ENCODE measurements at places on chromosomes 16 and 17. TPM values are rescaled to one million over a fixed set of nuclear protein-coding genes. Genes with fewer than 3 reads are reported as not detected.

Gene FAM171A2
- total RNA-seq = 0.72 TPM

GRCh38 chr17:51725185-51725584 is 433.3 kb downstream of the CA10 start:
- no peaks in the 10 kb centered on the region for H3K27me3 ChIP-seq
- H3K27ac ChIP-seq = no peak overlapping the region
- DNase-seq = no peak
- H3K4me3 ChIP-seq = no peak overlapping the region
- no peaks in the 10 kb centered on the region for H3K4me1 ChIP-seq

Gene SLC35G6
- total RNA-seq = not detected

DNA sequence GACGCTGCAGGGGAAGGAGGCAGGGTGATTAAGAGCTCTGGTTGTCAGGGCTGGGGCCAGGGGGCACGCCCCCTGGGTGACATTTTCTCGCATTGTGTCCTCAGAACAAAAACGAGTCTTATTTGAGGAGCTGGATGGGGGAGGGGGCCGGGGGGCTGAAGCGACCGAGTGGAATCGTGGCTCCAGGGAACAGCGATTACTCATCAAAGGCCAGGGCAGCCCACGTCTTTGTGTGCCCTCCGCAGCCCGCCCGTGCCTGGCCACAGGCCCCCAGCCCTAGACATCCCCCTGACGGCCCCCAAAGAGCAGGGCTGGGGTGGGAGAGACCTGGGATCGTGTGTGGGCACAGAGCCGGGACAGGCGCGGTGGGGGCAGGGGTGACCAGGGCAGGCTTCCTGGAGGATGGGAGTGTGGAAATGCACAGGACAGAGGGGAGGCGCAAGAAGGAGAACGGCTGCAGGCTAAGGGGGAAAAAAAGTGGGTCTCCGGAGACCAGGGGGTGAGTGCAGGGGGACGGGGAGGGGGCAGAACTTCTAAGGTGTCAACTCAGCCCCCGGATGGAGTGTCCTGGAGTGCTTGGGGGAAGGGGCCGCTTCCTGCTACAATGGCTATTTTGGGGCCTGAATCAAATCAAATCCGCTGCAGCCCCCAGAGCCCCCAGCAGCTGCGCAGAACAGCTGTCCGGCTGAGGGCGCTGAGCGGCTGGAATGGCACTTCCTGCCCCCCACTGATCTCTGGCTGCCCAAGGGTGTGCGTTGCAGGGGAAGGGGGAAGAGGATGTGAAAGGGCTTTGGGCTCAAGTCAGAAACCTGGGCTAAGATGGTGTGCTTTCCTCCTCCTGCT is 24.0 kb upstream of the PHB1 start:
- peaks cover 11% of the 10 kb centered on the region for H3K27me3 ChIP-seq
- H3K4me1 ChIP-seq = no peaks in the 10 kb centered on the region
- no peak for DNase-seq
- H3K4me3 ChIP-seq = no peak overlapping the region

DNA sequence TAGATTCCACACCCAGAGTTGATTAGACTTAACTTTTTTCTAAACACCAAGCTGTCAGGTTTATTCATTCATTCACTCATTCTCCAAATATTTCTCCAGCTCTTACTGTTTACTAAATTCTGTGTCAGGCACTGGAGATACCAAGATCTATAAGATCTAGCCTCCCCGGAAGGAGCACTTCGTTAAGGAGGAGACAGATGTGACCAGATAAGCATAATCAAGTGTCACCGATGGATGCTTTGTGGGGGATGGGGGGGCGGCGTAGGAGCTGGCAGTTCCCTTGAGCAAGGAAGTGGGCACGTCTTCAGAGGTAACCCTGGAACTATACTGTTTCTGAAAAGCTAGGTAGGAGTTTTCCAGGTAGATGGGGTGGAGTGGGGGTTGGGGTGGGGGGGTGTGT is 3.8 kb upstream of the RPL26 start:
- DNase-seq = no peak
- H3K27ac ChIP-seq = no peak overlapping the region
- H3K4me3 ChIP-seq = no peak overlapping the region
- no peaks in the 10 kb centered on the region for H3K27me3 ChIP-seq
- peaks cover 6% of the 10 kb centered on the region for H3K4me1 ChIP-seq

DNA sequence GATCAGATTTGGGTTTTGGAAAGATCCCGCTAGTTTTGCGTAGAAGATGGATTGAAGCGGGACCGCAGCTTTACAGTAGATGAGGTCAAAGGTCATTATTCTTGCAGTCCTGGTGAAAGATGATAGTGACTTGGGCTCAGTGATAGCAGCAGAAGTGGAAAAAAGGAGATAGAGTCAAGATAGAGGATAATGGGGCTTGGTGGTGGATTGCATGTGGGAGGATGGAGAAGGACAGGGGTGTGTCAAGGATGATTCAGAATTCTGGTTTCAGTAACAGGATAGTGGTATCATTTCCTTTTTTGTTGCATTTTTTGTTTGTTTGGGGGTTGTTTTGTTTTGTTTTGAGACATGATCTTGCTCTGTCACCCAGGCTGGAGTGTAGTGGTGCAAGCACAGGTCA is 28.7 kb downstream of the CHD9NB start:
- no peak overlapping the region for H3K4me3 ChIP-seq
- no peaks in the 10 kb centered on the region for H3K36me3 ChIP-seq
- no peaks in the 10 kb centered on the region for H3K4me1 ChIP-seq

Gene HP
- total RNA-seq = 5.7 TPM

DNA sequence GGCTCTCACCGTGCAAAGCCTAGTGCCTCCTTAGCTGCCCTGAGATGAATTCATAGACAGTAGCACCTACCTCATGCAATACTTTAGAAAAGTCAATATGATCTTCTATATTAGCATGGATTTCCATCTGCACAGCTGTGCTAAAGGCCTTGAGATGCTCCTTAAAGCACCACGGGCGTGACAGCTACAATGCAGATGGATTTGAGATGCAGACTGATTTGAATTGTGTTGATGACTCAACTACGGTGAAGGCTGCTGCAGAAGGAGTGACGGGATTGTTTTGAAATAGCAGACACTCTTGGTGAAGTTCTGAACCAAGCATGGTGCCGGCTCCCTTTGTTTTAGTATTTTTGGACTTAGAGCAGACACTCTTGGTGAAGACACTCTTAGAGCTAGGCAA is 88.2 kb downstream of the SPECC1 start:
- no peaks in the 10 kb centered on the region for H3K27me3 ChIP-seq
- no peak overlapping the region for H3K4me3 ChIP-seq
- H3K27ac ChIP-seq = no peak overlapping the region

Gene MED1
- total RNA-seq = 29.1 TPM

GRCh38 chr17:74513987-74514631 is 17.2 kb downstream of the CD300LB start:
- no peaks in the 10 kb centered on the region for H3K36me3 ChIP-seq
- H3K4me1 ChIP-seq = no peaks in the 10 kb centered on the region
- no peak for DNase-seq
- no peak overlapping the region for H3K4me3 ChIP-seq
- peaks cover 3% of the 10 kb centered on the region for H3K27me3 ChIP-seq
- H3K27ac ChIP-seq = no peak overlapping the region

- H3K4me3 ChIP-seq = no peak overlapping the region
- DNase-seq = no peak
- H3K4me1 ChIP-seq = peaks cover 5% of the 10 kb centered on the region
- no peaks in the 10 kb centered on the region for H3K36me3 ChIP-seq
- H3K27me3 ChIP-seq = no peaks in the 10 kb centered on the region
Observed at GRCh38 chr17:48095611-48096010, 5.7 kb downstream of the CBX1 start.

GRCh38 chr16:31224092-31224955 is 7.4 kb upstream of the PYDC1 start:
- H3K27me3 ChIP-seq = no peaks in the 10 kb centered on the region
- H3K36me3 ChIP-seq = no peaks in the 10 kb centered on the region
- H3K4me1 ChIP-seq = no peaks in the 10 kb centered on the region
- H3K4me3 ChIP-seq = no peak overlapping the region
- no peak for DNase-seq

DNA sequence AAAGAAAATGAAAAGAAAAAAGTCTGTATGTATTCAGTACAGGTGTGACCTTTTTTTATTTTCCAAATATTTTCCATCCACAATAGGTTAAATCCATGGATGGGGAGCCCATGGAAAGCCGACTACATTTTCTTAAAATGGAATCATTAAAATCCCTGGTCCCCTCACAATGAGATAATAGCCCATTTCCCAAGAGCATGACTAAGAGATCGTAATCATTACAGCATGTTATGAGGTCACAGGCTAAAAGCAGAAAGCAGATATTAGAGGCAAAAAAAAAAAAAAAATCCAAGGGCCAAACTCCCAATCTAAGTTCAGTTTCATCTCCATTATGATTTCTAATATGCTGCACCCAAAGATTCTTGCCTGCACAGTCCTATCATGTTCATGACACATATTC is 44.7 kb downstream of the CYTH1 start:
- peaks cover 12% of the 10 kb centered on the region for H3K4me1 ChIP-seq
- DNase-seq = no peak
- H3K27me3 ChIP-seq = no peaks in the 10 kb centered on the region
- H3K36me3 ChIP-seq = no peaks in the 10 kb centered on the region
- no peak overlapping the region for H3K4me3 ChIP-seq
- H3K27ac ChIP-seq = peak overlapping the region; percentile 90

Gene KRTAP9-4
- total RNA-seq = not detected

Gene ZNF423
- total RNA-seq = 7.3 TPM

Gene NPIPB6
- total RNA-seq = 1.2 TPM

Gene IRX6
- total RNA-seq = not detected

GRCh38 chr17:9342225-9342624 is 233.4 kb downstream of the STX8 start:
- no peak for DNase-seq
- H3K4me3 ChIP-seq = no peak overlapping the region
- H3K27me3 ChIP-seq = no peaks in the 10 kb centered on the region
- H3K27ac ChIP-seq = no peak overlapping the region
- no peaks in the 10 kb centered on the region for H3K4me1 ChIP-seq

- H3K4me1 ChIP-seq = no peaks in the 10 kb centered on the region
- H3K27me3 ChIP-seq = no peaks in the 10 kb centered on the region
- peak overlapping the region; percentile 48 for H3K4me3 ChIP-seq
- H3K36me3 ChIP-seq = peaks cover 8% of the 10 kb centered on the region
Observed at GRCh38 chr16:71288570-71288889, 672 bp downstream of the CMTR2 start.

DNA sequence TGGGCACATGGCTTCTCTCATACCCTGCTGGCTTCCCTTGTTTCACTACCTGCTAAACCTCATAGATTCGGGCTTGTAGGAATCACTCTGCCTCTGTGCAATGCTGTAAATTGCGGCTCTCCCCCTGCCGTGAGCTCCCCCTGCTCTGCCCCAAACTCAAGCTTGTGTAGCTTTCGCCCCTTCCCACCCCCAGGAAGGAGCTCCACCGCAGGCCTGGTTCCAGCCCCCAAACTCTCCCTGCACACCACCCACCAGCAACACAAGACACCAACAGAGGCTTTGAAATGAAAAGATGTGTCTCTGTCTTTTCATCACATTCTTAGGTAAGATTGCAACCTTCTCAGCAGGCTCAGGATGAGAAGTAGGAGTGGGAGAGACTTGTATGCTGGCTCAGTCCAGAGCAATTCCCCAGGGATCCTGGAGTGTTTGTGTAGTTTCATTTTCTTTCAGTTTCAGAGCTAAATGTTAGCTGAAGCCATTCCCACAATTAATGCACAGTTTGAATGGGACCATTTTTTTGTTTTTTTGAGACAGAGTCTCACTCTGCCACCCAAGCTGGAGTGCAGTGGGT is 14.2 kb downstream of the CX3CL1 start:
- H3K4me1 ChIP-seq = peaks cover 11% of the 10 kb centered on the region
- no peak for DNase-seq
- no peak overlapping the region for H3K27ac ChIP-seq

Gene FBF1
- total RNA-seq = 3.2 TPM

DNA sequence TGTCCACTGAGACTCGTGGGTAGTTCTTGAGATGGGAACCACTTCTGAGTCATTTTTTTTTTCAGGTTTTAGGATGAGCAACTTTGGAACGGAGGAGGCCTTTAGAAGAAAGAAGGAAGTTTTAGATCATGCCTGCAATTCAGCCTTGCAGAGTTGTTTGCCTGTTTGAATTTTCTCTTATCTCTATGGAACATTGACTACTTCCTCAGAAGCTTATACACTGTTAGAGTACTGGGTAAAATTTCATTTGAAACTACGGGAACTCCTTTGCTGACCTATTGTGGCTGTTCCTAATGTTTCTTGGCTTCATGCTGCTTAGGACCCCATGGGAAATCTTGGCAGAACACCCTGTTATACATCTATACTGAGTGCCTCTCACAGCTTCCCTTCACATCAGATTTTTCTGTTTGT is 70.8 kb downstream of the MAP2K6 start:
- DNase-seq = no peak
- peak overlapping the region; percentile 28 for H3K27ac ChIP-seq
- no peak overlapping the region for H3K4me3 ChIP-seq

GRCh38 chr17:58249270-58250133 is 11.1 kb downstream of the LPO start:
- H3K4me3 ChIP-seq = peak overlapping the region; percentile 37
- H3K4me1 ChIP-seq = peaks cover 7% of the 10 kb centered on the region
- no peak overlapping the region for H3K27ac ChIP-seq
- peak; percentile 67 for DNase-seq

DNA sequence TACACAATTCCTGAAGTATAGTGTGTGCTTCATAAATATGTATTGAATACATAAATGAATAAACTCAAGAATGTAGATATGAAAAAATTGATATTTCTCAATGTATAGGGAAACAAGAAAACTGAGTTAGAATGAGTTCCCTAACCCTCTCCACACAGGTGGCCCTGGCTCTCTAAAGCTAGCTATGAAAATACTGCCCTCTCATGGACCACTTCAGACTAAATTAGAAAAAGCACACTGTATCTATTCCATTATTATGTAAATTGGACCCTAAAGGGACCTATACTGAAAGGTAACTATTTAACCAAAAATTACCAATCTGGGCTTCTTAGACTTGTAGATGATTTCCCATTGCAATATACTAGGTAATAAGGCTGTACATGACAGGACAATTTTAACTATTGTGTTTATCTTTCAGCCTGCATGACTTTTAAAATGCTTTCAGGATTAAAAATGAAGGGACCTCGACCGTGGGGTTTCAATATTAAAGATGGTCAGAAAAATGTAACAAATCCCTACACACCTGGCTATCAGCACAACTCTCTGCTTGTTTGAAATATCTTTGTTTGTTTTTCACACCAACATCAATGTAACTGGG is 672.5 kb upstream of the KIF2B start:
- H3K27me3 ChIP-seq = no peaks in the 10 kb centered on the region
- H3K27ac ChIP-seq = no peak overlapping the region
- no peak for DNase-seq
- no peaks in the 10 kb centered on the region for H3K4me1 ChIP-seq
- no peak overlapping the region for H3K4me3 ChIP-seq
- no peaks in the 10 kb centered on the region for H3K36me3 ChIP-seq

GRCh38 chr16:54928016-54928356 is 2.7 kb upstream of the IRX5 start:
- no peak for DNase-seq
- H3K4me3 ChIP-seq = no peak overlapping the region
- no peak overlapping the region for H3K27ac ChIP-seq
- no peaks in the 10 kb centered on the region for H3K36me3 ChIP-seq
- peaks cover 16% of the 10 kb centered on the region for H3K4me1 ChIP-seq

Gene LAT
- total RNA-seq = 7.3 TPM

Gene OR1F1
- not detected for total RNA-seq

Measured in colonic mucosa (tissue), 4 donors.